ENCODE measurements at places on chromosomes 7 and 10.

- no peak for DNase-seq
These were observed 252.7 kb upstream of the CELF2 start for GRCh38 chr10:10765017-10765416.

GRCh38 chr10:88289342-88289741 lies 293.8 kb downstream of the RNLS start:
- peak; percentile 34 for DNase-seq

DNA sequence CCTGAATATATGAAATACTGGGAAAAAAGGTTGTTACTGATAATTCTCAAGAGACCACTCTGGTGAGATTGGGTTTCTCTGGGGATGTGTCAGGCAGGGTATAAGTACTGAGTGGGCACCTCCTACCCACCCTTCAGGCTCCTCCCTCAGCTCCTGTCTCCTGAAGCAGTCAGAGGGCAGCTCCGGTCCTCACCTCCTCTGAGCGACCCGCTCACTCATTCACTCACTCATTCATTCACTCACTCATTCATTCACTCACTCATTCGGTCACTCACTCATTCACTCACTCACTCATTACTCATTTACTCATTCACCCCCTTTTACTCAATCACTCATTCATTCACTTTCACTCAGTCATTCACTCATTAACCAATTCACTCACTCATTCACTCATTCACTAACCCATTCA lies 6.9 kb upstream of the PFKP start:
- DNase-seq: no peak

GRCh38 chr7:31493714-31494181 lies 20.1 kb upstream of the ITPRID1 start:
- DNase-seq: no peak

GRCh38 chr10:18658271-18659124 lies 733 bp upstream of the ARL5B start:
- DNase-seq: peak; percentile 27

GRCh38 chr7:134415700-134416099 lies 43.2 kb downstream of the AKR1B1 start:
- no peak for DNase-seq

DNA sequence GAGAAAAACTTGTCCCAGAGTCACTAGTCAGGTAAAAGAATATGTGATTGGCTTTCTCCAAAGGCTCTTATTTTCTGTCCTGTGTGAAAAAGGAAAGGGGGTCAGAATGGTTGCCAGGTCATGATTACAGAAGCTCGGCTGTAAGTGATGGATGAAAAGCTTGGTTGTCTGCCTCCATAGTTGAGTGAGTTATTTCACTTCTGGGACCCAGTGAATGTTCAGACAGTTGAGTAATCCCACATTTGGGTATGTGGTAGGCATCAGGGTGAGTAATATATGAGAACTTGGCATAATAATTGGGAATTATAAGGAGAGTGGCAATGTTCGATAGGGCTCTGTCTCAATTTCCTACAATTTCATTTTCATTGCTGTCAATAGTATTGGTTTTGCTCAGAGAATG lies 72.5 kb downstream of the BBS9 start:
- DNase-seq: no peak

- peak; percentile 59 for DNase-seq
These were observed 16.9 kb downstream of the ZNF713 start for GRCh38 chr7:55903985-55904759.

- DNase-seq: no peak
These were observed 44.4 kb downstream of the CUBN start for GRCh38 chr10:17085011-17085725.

- DNase-seq: no peak
These were observed 285.9 kb upstream of the NEBL start for GRCh38 chr10:21183025-21183424.

DNA sequence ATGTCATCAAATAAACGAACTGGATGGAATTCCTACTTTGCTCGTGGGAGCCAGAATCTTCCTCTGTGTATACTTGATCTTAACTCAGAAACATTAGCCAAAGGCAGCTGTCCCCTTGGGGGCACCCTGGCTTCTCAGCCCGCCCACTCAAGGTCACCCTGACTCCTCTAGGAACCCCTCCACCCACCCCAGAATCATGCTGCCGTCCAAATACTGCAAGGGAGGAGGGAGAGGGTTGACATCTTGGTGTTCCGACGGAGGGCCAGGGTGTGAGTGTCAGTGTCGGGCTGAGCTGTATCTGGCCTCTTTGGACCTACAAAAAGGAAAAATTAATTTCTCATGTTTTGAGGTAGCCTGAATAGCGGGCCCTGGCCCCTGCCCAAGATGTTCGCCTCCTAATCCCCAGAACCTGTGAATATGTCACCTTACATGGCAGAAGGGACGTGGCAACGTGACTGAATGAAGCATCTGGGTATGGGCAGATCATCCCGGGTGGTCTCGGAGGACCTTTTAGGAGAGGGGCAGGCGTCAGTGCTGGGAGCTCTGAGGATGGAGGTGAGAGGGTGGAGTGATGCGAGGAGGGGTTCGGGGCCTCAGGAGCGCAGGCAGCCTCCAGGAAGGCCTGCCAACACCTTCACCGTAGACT lies 40.5 kb upstream of the RBM33 start:
- DNase-seq: no peak

DNA sequence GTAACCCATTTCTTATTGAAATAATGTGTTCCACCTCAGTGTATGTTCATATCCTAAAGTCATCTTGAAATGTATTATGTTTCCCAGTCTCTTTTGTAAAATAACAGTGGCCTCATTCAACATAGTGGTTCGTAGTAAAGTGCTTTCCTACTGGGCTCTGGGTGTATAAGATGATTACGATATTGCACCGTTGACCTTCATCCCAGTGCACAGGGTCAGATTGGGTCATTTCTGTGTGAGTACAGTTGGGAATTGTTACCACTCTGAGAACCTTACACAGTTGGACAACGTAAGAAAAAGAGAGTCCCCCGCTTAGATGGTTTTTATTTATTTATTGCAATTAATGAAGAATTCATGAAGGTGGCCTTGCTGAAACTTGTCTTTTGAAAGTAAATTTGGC lies 135.6 kb downstream of the CHN2 start:
- no peak for DNase-seq

- DNase-seq: no peak
These were observed 20.3 kb upstream of the CD36 start for GRCh38 chr7:80618096-80618495.

DNA sequence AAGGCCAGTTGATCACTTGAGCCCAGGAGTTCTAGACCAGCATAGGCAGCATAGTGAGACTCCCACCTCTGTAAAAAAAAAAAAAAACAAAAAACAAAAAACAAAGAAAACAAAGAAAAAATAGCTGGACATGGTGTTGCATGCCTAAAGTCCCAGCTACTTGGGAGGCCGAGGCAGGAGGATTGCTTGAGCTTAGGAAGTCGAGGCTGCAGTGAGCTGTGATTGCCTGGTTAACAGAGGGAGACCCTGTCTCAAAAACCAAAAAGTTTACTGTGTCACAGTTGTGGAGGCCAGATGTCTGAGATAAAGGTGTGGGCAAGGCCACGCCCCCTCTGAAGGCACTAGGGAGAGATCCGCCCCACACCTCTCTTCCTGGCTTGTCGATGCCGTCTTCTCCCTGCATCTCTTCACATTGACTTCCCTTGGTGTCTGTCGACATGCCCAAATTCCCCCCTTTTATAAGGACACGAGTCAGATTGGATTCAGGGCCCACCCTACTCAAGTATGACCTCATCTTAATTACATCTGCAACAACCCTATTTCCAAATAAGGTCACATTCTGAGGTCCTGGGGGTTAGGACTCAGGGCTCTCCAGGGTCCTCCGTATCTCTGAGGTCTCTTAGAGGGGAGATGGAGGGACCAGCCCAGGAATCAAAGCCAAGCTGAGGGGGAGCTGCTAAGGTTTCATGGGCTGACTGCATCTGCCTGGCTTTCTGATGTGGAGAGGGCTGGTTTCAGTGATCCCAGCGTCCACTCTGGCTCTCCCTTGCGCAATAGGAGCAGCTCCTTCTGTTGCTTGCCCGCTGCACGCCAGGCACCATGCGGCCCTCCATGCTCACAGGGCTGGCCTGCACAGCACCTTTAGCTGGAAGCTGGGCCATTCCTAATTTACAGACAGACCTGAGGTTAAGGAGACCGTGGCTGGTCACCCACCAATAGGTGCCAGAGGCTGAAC lies 23.1 kb downstream of the AGAP3 start:
- DNase-seq: no peak

- DNase-seq: no peak
These were observed 1.8 kb downstream of the HMX2 start for GRCh38 chr10:123149568-123150270.

GRCh38 chr7:158060216-158060615 lies 527.4 kb downstream of the PTPRN2 start:
- no peak for DNase-seq

GRCh38 chr10:12822126-12822892 lies 179.2 kb downstream of the CCDC3 start:
- no peak for DNase-seq

- DNase-seq: no peak
These were observed 784.5 kb upstream of the ZWINT start for GRCh38 chr10:57145548-57145947.

DNA sequence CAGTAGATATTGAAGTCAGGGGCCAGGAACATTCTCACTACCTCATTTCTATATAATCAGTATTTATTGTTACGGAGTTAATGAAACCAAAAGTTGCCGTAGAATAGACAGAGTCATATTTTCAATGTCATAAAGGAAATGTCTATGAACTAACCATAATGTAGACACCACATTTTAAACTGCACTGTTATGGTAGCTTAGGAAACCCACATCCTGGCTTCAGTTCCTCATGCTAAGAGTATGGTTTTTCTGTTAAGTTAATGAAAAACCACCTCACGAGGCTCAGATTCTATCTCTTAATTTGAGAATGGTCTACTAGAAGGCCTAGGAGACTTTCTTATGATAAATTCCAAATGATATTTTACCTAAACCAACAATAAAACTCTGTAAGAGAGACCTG lies 166.5 kb downstream of the TMEM26 start:
- peak; percentile 39 for DNase-seq

- DNase-seq: no peak
These were observed 179.1 kb upstream of the FZD1 start for GRCh38 chr7:91085175-91085574.

GRCh38 chr7:155800741-155801267 lies 11.5 kb downstream of the SHH start:
- DNase-seq: no peak

DNA sequence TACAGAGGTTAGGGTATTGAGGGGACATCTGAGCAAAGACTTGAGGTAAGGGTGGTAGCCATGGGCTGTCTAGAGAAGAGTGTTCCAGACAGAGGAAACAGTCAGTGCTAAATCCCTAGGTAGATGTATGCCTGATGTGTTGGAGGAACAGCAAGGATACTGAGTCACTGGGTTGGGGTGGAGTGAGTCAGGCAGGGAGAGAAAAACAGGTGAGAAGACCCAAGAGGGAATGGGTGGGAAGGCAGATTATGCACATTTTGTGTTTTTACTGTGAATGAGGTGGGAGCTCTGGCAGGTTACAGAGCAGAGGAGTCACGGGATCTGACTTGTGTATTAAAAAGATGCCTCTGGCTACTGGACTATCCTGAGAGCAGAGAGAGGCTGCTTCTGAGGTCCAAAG lies 285.0 kb downstream of the CALN1 start:
- no peak for DNase-seq

DNA sequence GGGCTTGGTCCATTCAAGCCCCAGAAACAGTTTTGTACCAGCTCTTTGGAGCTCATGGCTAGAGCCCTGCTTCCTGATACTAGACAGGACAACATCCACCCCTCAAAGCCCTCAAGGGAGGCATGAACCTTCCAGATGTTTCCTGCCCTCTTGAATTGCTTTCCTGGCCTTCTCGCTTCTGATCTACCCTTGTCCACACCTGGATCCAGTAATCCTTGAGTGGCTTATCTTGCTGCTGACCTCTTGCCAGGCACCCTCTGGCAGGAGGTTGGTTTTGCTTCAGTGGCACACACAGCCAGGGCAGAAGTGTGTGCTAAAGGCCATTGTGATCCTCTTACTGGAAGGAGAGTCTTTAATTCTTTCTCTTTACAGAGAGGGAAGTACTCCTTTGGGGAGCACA lies 495.8 kb downstream of the PLXNA4 start:
- no peak for DNase-seq

GRCh38 chr10:32104622-32105509 lies 48.6 kb upstream of the KIF5B start:
- no peak for DNase-seq

All from OCI-LY7 (cell line).